Smooth muscle cell of the brain vasculature (primary cell): ENCODE measurements at places on chromosomes 5 and 9.

GRCh38 chr5:88892669-88893068, 9.7 kb upstream of the MEF2C start:
- DNase-seq: no peak

- DNase-seq: no peak
Measured at GRCh38 chr5:115372146-115372545, 75.7 kb upstream of the CCDC112 start.

- no peak for DNase-seq
Measured at GRCh38 chr5:179870403-179870903, 11.8 kb upstream of the MRNIP start.

- DNase-seq: no peak
Measured at GRCh38 chr5:166433679-166434078, 1857.8 kb upstream of the WWC1 start.

DNA sequence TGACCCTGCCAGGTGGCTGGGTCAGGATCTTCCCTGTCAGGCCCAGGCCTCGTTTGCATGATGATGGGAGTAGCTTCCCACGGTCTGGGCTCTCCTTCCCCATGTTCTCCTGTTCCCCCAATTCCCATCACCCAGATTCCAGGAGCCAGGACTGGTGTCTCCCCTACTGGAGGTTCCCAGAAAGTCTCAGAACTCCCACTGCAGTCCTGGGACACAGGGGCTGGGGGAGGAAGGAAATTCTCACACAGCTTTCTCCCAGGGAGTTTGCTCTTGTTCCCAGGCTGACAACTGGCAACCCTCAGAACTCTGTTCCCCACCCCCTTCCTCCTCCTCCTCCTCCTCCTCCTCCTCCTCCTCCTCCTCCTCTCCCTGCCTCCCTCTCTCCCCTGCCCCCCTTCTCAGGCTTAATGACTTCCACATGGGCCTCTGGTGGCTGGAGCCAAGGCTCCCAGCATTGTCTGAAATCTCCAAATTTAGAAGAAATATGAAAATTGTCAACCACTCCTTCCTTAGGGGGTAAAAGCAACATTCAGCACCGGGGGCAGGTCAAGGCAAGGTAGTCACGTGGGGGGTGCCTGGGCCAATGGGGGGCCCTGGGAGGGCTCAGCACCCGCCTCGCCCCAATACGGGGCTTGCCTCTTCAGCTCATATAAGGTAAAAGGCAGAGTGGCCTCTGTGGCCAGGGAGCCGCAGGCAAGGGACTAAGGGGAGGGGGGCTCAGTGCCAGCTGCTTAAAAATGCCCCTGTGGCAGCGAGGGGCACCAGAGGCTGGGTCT, 27.3 kb upstream of the IL17B start:
- peak; percentile 93 for DNase-seq

- no peak for DNase-seq
Measured at GRCh38 chr5:129506086-129506485, 46.0 kb downstream of the ADAMTS19 start.

DNA sequence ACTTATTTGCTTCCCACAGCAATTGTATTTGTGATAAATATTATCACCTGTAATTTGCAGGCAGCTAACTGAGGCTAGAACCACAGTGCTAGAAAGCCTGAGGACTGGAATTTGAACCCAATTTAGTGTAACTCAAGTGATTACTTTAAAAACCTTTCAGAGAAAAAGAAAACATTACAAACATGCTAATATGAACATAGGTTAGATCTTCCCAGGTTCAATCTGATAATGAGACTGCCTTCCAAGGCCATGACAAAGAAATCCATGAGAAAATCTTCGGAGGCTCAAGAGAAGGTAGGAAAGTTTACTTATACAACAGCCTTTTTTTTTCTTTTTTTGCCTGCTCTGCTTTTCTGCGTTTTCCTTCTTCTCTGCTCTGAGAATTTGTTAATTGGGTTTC, 620.6 kb upstream of the CCNG1 start:
- no peak for DNase-seq

GRCh38 chr9:116641292-116642059, 45.6 kb upstream of the TRIM32 start:
- no peak for DNase-seq

GRCh38 chr9:105957830-105958229, 263.5 kb downstream of the TMEM38B start:
- DNase-seq: no peak

- peak; percentile 36 for DNase-seq
Measured at GRCh38 chr9:33884856-33885701, 68.1 kb downstream of the UBE2R2 start.

GRCh38 chr9:97527626-97528528, 26.4 kb downstream of the TMOD1 start:
- DNase-seq: no peak

GRCh38 chr5:43192558-43193180, 644 bp downstream of the NIM1K start:
- no peak for DNase-seq

GRCh38 chr9:20335668-20336332, 286.5 kb downstream of the MLLT3 start:
- no peak for DNase-seq

DNA sequence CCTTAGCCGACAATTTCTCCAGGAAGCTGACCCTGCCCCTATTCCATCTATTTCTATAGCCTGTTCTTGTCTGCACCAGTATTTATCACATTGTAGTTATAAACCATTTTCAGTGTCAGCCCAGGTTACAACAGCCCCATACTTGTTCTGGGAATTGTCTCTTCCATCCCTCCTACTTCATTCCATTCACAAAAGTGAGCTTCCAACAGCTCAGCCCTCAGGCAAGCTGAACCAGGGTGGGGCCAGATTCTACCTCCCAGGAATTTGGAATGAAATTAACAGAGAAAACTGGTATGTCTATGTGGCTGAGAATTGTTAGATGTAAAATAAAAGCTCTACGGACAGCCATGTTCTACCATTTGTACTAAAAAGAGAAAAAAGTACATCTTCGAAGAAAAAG, 36.1 kb downstream of the STRBP start:
- no peak for DNase-seq

DNA sequence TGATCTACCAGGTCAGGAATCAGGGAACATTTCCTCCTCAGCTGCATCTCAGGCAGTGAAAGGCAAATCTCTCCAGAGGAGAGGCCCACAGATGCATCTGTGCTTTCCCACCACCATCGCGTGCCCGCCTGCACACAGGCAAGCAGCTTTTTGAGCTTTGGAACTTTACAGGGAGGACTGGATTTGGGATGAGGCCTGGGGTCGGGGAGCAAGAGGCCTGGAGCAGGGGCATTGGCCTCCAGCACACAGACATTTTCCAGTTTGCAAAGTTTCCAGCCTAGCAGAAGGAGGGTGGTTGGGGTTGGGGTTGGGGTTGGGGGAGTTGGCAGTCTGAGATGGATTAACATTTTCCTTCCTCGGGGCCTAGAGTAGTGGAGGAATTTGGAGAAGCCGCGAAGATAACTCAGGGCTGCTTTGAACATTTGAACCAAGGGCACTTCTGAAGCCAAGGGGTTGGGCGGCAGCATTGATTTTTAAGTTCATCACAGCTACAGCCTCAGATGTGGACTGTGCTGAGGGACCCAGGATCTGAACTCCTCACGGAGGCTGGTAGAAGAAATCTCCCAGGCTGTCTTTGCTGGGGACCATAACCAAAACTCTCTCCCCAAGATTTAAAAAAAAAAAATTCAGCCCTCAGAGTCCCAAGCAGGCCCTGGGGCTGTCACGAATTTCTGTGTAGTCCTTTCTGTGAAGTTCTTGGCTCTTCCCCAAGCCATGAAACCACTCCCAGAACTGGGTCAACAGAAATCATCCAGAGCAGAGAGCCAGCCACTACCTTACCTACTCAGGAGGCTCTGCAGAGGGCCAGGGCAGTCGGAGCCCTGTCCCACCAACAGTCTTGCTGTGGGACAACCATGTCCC, 25.6 kb downstream of the C5orf15 start:
- DNase-seq: no peak

GRCh38 chr5:111313017-111313724, 89.0 kb downstream of the CAMK4 start:
- DNase-seq: no peak

DNA sequence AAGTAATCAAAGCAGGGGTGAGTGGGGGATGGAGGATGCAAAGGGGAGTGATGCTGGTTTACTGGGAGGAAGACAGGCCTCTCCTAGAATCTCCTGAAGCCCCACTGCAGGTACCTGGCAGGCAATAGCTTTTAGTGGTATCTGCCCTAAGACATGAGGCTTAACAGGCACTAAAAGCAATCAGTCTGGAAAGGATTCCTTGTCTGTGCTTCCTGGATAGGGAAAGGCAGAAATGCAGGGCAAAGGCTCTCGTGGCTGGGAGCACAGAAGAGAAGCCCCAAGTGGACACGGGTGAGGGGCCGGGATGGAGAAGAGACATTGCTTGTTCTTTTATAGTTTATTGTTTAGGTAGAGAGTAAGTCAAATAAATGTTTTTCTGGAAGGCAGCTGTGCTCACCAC, 40.1 kb downstream of the CCNJL start:
- DNase-seq: no peak

DNA sequence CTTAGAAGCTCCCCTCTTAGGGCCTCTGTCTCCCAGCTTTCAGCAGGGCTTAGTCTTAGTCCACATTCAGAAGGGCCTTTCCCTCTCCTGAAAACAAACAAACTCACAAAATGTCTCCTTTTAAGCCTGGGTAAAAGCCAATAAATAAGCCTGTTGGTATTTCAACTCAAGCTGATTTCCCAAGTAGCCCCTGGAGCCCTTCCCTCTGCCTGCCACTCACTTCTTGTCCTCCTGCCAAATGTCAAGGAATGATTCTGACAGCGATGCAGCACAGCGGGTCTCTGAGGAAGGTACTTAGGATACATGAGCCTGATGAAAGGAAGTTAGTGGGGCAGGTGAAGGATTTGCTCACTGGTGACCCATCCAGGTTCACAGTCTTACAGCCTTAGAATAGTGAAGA, 210.5 kb downstream of the PJA2 start:
- DNase-seq: no peak

GRCh38 chr5:116320486-116320885, 235.7 kb downstream of the COMMD10 start:
- peak; percentile 32 for DNase-seq

DNA sequence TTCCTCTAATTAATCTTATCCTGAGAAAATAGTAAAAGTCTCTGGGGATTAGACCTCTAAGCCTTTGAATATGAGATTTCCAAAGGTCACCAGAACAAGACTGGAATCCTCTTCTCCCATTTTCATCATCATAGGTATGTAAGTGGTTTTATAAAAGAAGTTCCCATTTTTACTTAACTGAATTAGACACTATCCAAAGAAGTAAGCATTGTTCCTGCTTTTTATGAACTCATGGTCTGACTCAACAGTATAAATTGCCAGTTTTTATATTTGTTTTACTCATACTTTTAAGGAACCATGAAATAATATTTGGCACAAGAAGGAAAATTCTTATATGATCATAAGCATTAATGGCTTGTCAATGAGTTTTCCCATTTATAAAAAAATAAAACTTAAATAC, 167.1 kb upstream of the ADRA1B start:
- no peak for DNase-seq

DNA sequence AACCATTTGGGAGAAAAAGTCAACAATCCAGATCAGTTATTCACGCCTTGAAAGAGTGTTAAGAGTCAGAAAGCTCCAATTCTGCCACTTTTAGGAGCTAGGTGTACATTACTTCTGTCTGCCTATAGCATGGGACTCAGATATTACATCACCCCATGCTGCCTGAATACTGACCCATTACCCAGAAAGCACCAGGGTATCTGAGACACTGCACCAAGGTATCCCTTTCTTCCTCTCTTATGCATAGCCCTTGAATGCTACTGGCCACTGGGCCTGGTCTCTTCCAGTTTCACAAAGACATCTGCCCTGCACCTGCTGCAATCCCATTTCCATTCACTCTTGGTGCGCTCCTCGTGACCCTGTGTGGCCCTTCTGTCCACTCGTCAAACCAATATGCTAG, 2.6 kb downstream of the STRBP start:
- no peak for DNase-seq

DNA sequence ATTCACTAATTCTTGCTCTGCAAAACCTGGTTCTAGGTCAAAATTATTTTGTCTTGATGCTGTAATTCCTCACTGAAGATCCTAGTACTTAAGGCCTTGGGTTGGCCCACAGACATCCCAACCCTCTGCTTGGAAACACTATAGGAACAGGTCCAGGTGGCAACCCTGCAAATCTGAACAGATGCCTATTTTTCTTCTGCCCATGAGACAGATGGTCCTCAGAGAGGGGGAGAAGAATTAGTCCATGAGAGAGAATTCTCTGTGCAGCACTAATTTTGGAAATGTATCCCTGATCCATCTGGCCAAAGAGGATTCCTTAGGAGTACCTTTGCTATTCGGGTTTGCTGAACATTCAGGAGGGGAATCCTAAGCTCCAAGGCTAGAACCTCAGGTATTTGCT, 156.3 kb downstream of the ELAVL2 start:
- no peak for DNase-seq

- DNase-seq: no peak
Measured at GRCh38 chr5:152329761-152330283, 75.3 kb downstream of the NMUR2 start.

- no peak for DNase-seq
Measured at GRCh38 chr5:95909738-95910137, 51.9 kb downstream of the ELL2 start.

DNA sequence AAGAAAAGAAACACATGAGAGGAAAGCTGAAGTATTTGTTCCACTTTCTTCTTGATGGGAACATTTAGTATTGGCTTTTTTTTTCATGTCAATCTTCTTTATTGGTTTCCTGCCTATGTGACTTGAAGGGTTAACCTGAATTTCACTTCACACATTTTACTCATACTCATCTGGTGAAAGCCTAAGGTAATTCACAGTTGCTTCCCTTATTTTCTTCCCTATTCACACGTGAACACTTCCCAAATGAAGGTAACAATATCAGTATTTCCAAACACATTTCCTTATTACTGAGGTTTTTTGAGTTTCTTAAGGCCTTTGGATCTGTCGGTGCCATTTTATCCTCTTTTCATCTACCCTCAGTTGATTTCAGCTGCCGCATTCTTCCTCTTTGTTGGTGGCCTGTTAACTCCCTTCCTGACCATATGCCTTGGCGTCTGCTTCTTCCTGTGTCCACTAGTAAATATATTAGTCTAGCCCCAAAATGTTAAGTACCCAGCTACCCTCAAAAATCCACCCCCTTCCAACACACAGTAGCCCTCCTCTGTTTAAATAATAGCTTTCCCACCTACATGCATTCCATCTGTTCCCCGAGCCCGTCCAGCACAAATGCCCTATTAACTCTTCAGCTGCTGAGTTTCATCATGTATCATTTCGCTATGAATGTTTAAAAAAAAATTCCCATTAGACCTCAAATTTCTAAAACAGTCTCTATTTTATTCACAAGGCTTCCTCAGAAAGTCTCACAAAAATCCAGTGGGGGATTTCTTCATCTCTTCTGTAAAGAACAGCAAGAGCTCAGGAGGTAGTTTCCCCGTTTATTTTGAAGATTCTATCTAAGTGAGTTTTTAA, 97.3 kb downstream of the USP20 start:
- DNase-seq: no peak
